ENCODE measurements at places on chromosomes 12 and 14.

GRCh38 chr12:14111230-14111865 is 129.9 kb upstream of the GRIN2B start:
- DNase-seq: no peak

- DNase-seq: no peak
Measured at GRCh38 chr12:11693067-11693466, 43.6 kb downstream of the ETV6 start.

DNA sequence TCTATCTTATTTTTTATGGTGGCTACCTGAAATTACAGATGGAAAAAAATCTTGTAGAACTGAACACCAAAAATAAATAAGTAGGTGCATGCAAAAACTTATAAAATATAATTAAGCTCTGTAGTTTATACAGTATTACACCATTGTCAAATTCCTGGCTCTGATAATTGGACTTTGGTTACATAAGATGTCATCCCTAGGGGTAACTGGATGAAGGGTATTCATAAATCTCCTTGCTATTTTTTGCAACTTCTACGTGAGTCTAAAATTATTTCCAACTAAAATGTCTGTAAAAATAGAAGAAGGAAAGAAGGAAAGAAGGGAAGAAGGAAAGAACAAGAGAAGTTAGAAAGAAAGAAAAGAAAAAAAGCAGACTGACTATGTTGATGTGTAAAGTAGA is 716.6 kb downstream of the BCL11B start:
- DNase-seq: no peak

GRCh38 chr12:27548301-27549199 is 24.5 kb downstream of the PPFIBP1 start:
- DNase-seq: no peak

- DNase-seq: no peak
Measured at GRCh38 chr14:24664366-24664765, 30.4 kb upstream of the GZMB start.

DNA sequence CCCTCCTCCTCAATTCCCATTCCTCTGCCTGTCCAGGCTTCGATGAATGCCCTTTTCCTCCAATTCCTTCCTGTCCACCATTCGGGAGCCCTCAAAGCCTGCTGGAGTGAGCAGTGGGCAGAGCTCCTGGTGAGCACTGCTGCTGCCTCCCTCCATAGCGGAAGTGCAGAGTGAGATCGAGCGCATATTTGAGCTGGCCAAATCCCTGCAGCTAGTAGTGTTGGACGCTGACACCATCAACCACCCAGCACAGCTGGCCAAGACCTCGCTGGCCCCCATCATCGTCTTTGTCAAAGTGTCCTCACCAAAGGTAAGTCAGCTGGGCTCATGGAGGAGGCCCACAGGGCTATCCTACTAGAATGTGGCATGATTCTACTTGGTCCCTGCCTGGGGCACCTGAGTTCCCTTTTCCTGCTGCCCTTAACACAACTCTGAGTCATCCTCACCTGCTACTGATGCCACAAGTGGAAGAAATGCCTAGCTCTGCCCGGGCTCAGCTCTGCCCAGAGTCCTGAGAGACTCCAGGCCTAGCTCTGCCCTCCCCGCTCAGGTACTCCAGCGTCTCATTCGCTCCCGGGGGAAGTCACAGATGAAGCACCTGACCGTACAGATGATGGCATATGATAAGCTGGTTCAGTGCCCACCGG is 8.0 kb downstream of the CACNB3 start:
- DNase-seq: no peak

All from stimulated activated CD8-positive, alpha-beta memory T cell treated with anti-CD3 and anti-CD28 coated beads, Interleukin-12 subunit alpha, Interleukin-12 subunit beta, amount 100 ng/mL, for 1 hour (primary cell).